Pericardium fibroblast (primary cell): ENCODE measurements at places on chromosomes 1 and 21. TPM values are rescaled to one million over a fixed set of nuclear protein-coding genes. Genes with fewer than 3 reads are reported as not detected.

The FAM163A gene
- total RNA-seq = not detected in 2 replicates

The CCDC181 gene
- total RNA-seq = not detected in 2 replicates

The SLC22A15 gene
- total RNA-seq = 1.8 and 2.0 TPM in 2 replicates

The C1QC gene
- total RNA-seq = not detected in 2 replicates

The CD1B gene
- not detected in 2 replicates for total RNA-seq

The MYOG gene
- 8.9 TPM in 1 of 2 replicates, not detected in the other for total RNA-seq

The OR10Z1 gene
- total RNA-seq = not detected in 2 replicates

The AADACL3 gene
- total RNA-seq = not detected in 2 replicates

The OXCT2 gene
- total RNA-seq = 0.09 and 1.3 TPM in 2 replicates

The TMEM82 gene
- not detected in 2 replicates for total RNA-seq

The FALEC gene
- total RNA-seq = not detected in 2 replicates

The NID1 gene
- total RNA-seq = 323 and 678 TPM in 2 replicates

The ADAM30 gene
- total RNA-seq = not detected in 2 replicates

The FCRL6 gene
- not detected in 2 replicates for total RNA-seq

The CYP4Z1 gene
- total RNA-seq = not detected in 2 replicates

The CD1D gene
- 1.7 and 12.5 TPM in 2 replicates for total RNA-seq
